Activated CD4-positive, alpha-beta memory T cell treated with anti-CD3 and anti-CD28 coated beads for 36 hours (primary cell): ENCODE measurements at places on chromosomes 3 and 15. TPM values are rescaled to one million over a fixed set of nuclear protein-coding genes. Genes with fewer than 3 reads are reported as not detected.

The GOLGA8T gene
- 0.19 TPM for total RNA-seq

The MKRN2OS gene
- total RNA-seq: not detected

The TGM5 gene
- not detected for total RNA-seq

The NFKBIZ gene
- total RNA-seq: 74.9 TPM

The TEX55 gene
- not detected for total RNA-seq

The PPP1R14D gene
- total RNA-seq: not detected

The PP2D1 gene
- not detected for total RNA-seq

The HOMER2 gene
- total RNA-seq: 6.5 TPM

The SLC22A14 gene
- total RNA-seq: not detected

The COL6A5 gene
- not detected for total RNA-seq

DNA sequence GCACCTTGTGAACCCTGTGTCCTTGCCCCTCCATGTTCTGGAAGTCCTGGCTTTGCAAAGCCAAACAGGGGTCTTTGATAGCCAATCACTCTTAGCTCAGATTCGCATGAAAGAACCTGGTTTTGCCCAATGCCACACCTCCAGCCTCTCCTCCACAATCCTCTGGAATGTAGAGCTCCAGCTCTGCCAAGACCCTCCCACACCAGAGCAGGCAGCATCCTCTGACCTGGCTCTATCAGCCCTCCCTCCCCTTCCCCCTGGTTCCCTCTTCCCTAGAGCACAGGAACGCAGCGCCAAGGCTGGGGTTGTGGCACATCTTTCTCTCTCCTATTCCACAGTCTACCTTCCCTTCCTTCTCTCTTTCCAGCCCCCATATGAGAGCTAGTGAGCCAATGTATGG lies 133.3 kb downstream of the RPLP1 start:
- DNase-seq: no peak
- H3K4me1 ChIP-seq: peaks cover 5% of the 10 kb centered on the region
- no peaks in the 10 kb centered on the region for H3K27me3 ChIP-seq
- no peak overlapping the region for H3K4me3 ChIP-seq

- no peak overlapping the region for H3K4me3 ChIP-seq
- no peaks in the 10 kb centered on the region for H3K4me1 ChIP-seq
- no peak overlapping the region for H3K27ac ChIP-seq
- H3K36me3 ChIP-seq: peaks cover 10% of the 10 kb centered on the region
- no peaks in the 10 kb centered on the region for H3K27me3 ChIP-seq
These were observed 91.2 kb downstream of the FILIP1L start for GRCh38 chr3:100023150-100023549.

GRCh38 chr3:72924055-72924454 lies 36.2 kb downstream of the GXYLT2 start:
- H3K36me3 ChIP-seq: no peaks in the 10 kb centered on the region
- peak; percentile 13 for DNase-seq
- H3K27ac ChIP-seq: no peak overlapping the region
- no peaks in the 10 kb centered on the region for H3K4me1 ChIP-seq

DNA sequence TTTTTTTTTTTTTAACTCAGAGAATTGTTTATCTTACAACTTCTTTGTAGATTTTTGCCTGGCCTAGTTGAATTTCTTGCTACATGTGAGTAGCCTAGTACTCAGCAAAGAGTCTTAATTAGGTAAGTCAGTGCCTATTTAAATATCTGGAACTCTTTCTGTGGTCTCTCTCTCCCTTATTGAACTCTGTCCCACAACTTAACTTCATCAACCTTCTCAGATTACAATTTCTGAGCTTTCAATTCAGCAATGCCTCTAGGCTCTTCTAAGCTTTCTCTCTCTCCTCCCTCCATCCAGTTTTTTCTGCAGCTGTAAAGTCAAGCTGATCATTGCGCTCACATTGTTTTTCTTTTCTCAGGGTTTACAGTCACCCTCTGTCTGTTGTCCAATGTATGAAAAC lies 517.6 kb upstream of the ROBO1 start:
- H3K4me3 ChIP-seq: no peak overlapping the region
- H3K27me3 ChIP-seq: no peaks in the 10 kb centered on the region
- H3K27ac ChIP-seq: no peak overlapping the region
- no peaks in the 10 kb centered on the region for H3K36me3 ChIP-seq

GRCh38 chr3:120064641-120065040 lies 29.6 kb downstream of the GSK3B start:
- H3K27ac ChIP-seq: no peak overlapping the region
- H3K27me3 ChIP-seq: no peaks in the 10 kb centered on the region
- no peak overlapping the region for H3K4me3 ChIP-seq
- H3K36me3 ChIP-seq: peaks cover 15% of the 10 kb centered on the region
- no peak for DNase-seq
- peaks cover 33% of the 10 kb centered on the region for H3K4me1 ChIP-seq

DNA sequence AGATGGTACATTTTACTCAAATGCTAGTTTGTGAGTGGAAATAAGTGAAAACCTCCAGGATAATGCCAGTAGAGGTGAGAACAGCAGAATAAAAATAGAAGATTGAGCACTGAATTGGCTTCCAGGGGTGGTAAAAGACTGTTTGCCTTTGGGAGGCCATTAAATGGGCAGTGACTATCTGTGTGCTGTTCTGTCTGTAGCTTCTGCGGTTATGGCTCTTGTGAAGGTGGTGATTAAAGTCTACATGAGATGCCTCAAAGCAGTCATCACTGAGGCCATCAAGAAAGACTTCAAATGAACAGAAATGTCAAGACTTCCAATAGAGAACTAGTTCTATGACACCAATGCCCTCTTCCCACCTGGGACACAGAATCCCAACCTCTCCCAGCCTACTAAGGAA lies 108.8 kb downstream of the EFHB start:
- no peaks in the 10 kb centered on the region for H3K27me3 ChIP-seq
- H3K4me3 ChIP-seq: no peak overlapping the region
- no peaks in the 10 kb centered on the region for H3K36me3 ChIP-seq
- no peak overlapping the region for H3K27ac ChIP-seq
- H3K4me1 ChIP-seq: no peaks in the 10 kb centered on the region

- no peak overlapping the region for H3K4me3 ChIP-seq
- H3K27ac ChIP-seq: no peak overlapping the region
- no peak for DNase-seq
- H3K36me3 ChIP-seq: peaks cover 28% of the 10 kb centered on the region
- no peaks in the 10 kb centered on the region for H3K27me3 ChIP-seq
These were observed 57.9 kb upstream of the SEC22A start for GRCh38 chr3:123143669-123144411.

DNA sequence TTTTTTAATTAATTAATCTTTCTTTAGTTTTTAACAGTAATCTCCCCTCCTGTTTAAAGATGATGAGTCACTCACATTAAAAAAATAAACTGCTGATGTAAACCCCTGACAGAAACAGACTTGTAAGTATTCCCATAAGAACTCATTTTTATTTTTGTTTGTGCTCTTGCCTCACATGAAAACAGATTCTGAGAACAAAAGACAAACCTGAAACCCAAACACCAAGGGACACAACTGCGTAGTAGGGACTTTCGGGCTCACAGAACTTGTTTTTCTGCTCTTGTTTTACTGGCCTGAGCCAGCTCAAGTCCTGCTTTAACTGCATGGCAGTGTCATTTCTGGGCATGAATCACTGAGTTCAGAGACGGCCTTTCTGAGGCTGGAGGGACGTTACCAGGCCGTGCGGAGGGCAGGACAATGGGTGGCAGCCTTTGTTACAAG lies 600.8 kb downstream of the FOXP1 start:
- DNase-seq: peak; percentile 70
- H3K27me3 ChIP-seq: no peaks in the 10 kb centered on the region

GRCh38 chr3:35296533-35296932 lies 342.8 kb upstream of the ARPP21 start:
- DNase-seq: no peak
- H3K27me3 ChIP-seq: no peaks in the 10 kb centered on the region
- H3K4me3 ChIP-seq: no peak overlapping the region
- H3K27ac ChIP-seq: no peak overlapping the region
- no peaks in the 10 kb centered on the region for H3K4me1 ChIP-seq

DNA sequence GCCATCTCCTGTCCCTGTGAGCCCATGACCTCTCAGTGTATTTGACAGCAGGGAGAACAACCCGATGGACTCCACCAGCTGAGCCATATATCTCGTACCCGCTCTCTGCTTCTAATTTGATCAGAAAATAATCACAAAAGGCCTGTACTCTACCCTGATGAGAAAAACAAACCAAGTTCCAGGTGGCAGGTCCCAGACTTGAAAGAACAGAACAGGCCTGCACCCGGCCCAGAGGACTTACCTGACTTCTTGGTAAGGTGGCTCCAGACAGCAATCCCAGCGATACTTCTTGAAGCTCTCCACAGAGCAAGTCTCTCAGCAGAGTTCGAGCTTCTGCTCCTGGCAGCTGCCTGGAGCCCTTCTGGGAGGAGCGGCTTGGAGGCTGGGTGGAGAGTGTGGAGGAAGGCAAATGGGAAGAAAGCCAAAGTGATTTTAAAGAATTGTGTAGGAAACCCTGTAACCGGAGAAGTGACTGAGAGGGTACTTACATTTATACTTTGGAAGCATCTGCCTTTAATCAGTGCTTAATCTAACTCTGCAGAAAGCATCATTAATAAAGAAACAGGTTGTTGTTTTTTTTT lies 91.6 kb downstream of the SCN11A start:
- no peaks in the 10 kb centered on the region for H3K36me3 ChIP-seq
- H3K27ac ChIP-seq: no peak overlapping the region
- H3K4me1 ChIP-seq: no peaks in the 10 kb centered on the region
- H3K27me3 ChIP-seq: no peaks in the 10 kb centered on the region
- no peak overlapping the region for H3K4me3 ChIP-seq

DNA sequence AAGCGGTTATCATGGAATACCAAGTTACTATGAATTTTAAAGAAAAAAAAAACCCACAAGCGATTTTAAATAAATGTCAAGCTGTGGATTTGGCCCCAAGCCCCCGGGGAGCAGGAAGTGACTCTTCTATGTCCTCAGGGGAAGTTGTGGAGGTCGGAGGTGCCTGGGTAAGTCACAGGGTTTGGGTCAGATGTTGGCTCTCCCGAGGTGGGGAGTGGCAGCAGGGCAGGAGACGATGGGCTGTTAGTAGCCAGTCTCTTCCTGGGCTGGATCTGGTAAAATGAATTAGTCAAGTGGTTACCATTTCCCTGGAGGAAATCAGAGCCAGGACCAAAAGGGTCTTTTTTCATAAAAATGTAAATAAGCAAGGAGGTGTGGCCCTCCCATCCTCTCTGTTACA lies 316.7 kb downstream of the TLE3 start:
- H3K4me3 ChIP-seq: no peak overlapping the region
- peaks cover 16% of the 10 kb centered on the region for H3K4me1 ChIP-seq
- H3K27ac ChIP-seq: no peak overlapping the region
- H3K27me3 ChIP-seq: peaks cover 13% of the 10 kb centered on the region

- peaks cover 14% of the 10 kb centered on the region for H3K4me1 ChIP-seq
- no peaks in the 10 kb centered on the region for H3K36me3 ChIP-seq
- H3K4me3 ChIP-seq: no peak overlapping the region
- no peak overlapping the region for H3K27ac ChIP-seq
- no peaks in the 10 kb centered on the region for H3K27me3 ChIP-seq
- DNase-seq: no peak
These were observed 31.6 kb upstream of the STAG1 start for GRCh38 chr3:136783708-136784191.

DNA sequence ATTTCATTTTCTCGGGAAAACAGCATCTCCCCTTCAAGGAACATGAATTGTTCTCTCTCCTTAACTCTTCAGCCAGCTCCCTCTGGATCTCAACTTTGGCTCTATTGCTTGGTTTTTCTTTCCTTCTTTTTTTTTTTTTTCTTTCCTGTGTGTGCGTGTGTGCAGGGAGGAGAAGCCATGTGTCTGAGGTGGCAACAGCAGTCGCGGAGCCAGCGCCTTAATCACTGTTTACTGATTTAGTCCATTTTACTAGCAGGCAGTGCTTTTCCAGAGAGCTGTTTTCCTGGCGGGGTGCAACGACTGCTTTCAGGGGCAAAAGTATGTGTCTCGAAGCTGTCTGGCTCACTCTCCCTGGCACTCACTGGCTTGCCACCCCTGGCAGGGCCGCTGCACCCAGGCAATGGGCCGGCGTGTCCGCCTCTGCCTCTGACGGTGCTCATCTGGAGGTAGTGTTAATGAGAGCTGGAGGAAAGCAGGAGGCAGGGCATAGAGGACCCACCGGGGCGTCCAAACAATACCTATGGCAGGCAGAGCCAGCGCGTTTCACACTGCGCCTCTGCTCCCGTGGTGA lies 835.4 kb upstream of the NR2F2 start:
- H3K4me1 ChIP-seq: peaks cover 1% of the 10 kb centered on the region
- no peak for DNase-seq
- H3K36me3 ChIP-seq: no peaks in the 10 kb centered on the region
- peaks cover 5% of the 10 kb centered on the region for H3K27me3 ChIP-seq

DNA sequence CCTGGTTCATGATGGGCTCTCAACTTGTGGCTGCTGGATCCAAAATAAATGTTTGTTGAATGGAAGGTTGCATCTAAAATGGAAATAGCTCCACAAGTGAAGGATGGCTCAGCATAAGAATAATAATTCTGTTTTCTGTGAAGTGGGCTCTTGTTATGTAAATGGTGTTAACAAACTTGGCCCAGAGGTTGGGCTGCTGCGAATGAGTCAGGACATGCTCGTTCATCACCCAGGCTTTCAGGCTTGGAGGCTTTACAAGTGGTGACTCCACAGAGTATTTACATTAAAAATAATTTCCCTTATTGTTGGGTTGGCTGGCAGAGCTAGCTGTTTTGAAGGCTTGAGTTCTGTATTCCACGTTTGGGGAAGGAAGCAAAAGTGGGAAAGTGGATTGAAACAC lies 60.5 kb downstream of the ITGB5 start:
- no peaks in the 10 kb centered on the region for H3K4me1 ChIP-seq
- H3K4me3 ChIP-seq: no peak overlapping the region
- no peak for DNase-seq
- H3K27ac ChIP-seq: no peak overlapping the region
- H3K36me3 ChIP-seq: no peaks in the 10 kb centered on the region

GRCh38 chr3:42159706-42160472 lies 68.7 kb downstream of the TRAK1 start:
- peak; percentile 34 for DNase-seq
- H3K4me1 ChIP-seq: peaks cover 19% of the 10 kb centered on the region
- no peak overlapping the region for H3K4me3 ChIP-seq
- H3K36me3 ChIP-seq: no peaks in the 10 kb centered on the region
